Hematopoietic multipotent progenitor cell treated with erythropoietin and hydrocortisone succinate and interleukin-3 and kit ligand, for 8 days (in vitro differentiated cells): ENCODE measurements at places on chromosomes 6 and 20.

DNA sequence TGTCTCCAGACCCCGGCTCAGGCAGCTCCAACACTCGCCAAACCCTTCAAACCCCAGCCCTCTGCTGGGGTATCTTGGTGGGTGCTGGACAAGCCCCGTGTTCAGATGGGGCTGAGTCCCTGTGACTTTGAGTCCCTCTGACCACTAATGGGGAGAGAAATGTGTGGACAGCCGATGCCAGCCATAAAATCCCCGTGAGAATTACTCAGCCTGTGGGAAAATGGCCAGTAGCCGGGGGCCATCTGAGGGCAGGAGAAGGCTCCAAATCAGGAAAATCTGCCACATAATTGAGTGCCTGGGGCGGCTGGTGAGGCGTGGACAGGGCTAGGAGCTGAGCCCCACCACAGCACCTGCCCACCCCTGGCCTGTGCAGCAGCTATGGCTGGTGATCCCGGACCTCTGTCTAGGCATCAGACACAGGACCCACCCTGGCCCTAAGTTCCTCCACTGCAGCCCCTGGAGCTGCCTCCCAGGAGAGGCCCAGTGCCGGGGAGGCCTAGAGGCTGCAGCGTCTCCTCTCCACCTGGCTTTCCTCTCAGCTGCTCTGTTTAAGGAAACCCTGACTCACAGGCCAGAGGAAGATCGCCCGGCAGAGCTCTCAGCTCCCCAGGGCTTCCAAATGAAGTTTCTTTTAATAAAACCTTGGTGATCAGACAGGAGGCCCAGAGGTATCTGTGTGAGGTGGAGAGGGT lies 53.7 kb upstream of the SLCO4A1 start:
- DNase-seq, result no peak

DNA sequence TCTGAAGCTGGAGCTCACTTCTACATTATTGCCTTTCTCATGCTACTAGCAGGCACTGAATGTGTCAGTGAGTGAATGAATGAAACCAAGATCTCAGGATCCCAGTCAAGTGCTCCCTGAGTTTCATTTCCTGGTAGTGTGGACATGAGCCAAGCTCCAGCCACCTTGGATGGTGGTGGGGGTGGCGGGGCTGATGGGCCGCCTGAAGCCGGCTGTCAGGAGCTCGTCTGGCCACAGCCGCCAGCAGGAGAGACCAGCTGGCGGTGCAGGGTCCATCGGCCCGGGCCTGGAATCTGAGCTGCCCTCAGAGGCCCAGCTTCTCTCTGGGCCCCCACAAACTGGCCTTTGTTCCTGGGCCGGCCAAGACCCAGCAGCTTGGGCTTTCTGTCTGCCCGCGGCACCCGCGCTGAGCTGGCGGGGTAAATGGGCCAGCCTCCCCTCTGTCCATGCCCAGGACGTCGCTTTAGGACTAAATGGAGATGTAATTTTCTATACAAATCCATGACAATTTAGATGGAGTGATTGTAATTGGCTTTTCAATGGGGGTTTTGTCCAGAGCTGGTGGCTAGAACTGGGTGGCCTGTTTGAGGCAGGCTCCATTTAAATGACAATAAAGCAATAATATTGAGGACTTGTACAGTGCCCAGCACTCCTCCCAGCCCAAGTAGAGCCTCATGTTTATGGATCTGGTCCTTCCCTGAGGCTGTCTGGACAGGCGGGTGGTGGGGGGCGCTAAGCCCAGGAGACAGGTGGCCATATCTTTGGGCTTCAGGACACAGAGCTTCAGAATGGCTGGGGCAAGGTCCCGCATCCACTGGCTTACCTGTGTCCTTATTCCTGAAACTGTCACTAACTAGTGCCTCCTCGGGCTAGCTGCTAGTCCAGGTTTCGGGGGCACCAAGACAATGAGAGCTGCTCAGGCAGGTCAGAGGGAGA lies 43.5 kb downstream of the NOL4L start:
- DNase-seq, result no peak

- DNase-seq, result no peak
These were observed 43.4 kb downstream of the FAM135A start for GRCh38 chr6:70456735-70457134.

DNA sequence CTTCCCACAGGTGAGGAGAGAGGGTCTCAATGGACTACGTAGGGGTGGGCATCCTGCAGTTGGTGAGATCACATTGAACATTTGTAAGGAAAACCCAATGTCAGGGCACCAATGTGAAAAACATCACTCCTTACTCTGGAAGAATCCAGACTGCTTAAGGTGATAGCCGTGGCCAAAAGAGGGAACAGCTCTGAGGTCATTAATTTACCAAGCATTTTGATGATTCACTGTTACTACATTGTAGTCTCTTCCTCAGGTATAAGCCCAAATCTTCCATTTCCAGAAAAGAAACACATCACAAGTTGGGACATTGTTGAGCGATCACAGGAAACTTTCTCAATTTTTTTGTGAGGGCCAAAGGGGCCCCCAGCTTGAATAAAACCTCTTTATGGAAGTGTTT lies 61.1 kb upstream of the SPTLC3 start:
- DNase-seq, result no peak

DNA sequence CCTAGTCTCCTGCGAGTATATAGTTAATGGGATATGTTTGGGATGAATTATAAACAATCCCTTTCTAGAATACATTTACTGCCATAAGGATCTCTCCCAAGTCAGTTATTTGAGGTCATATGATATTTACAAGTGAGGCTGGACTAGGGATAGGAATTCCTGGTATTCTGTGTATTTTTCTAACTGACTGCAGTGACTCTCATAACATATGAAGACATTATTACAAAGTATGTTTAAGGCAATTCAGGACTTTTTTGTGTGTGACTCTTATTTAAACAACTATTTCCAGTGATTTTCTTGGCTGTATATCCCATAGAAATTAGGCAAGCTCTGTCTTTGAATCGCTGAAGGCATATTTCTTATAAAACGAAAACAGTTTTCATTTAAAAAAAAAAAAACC lies 18.4 kb upstream of the TNFAIP3 start:
- DNase-seq, result no peak

GRCh38 chr6:63395381-63395780 lies 75.6 kb upstream of the LGSN start:
- no peak for DNase-seq

DNA sequence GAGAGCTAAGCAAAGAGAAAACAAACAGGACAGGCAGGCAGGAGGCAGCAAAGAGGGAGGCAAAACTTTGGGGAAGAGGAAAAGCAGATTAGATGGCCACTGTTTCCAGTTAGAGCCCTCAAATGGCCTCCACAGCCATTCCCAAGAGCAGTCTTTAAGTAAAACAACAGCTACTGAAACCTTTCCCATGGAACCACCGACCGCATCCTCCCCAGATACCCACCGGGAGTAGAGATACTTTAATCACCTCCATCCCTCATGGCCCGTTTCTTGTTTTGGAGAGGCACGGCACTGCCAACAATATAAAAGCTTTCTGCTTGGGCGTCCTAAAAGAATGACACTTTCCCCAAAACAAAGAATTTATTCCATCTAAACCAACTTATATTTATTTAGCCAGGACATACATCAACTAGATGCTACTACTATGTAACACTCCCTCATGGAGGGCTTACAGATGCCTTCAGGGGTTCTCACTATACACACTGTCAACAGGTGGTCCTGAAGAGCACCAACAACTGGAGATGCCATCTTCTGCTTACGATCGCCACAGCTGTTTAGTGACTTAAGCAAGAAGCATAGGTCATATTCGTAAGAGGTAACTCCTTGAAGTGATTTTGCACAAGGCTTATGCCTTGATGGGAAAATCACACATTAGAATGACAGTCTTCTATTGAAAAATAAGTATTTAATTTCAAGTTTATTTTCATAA lies 43.4 kb downstream of the CNKSR3 start:
- DNase-seq, result no peak

- no peak for DNase-seq
These were observed 3.4 kb downstream of the SCUBE3 start for GRCh38 chr6:35216851-35217811.

- no peak for DNase-seq
These were observed 491.4 kb upstream of the SOX4 start for GRCh38 chr6:21102201-21102600.

DNA sequence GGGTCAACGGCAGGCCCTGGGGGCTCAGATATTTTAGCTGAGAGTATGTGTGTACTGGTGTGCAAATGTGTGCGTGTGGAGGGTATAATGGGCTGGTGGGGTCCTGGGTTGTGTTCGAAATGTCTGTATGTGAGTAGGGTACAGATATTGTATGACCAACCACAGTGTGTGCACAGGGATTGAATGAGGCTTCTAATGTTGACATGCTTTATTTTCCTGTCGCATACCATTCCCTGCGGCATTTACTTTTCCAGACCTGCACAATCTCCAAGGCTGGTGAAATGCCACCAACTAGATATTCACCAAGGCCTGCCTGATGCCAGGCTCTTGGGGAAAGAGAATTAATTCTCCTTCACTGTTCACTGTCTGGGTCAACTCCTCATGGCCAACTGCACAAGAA lies 441.4 kb upstream of the SULF2 start:
- no peak for DNase-seq

DNA sequence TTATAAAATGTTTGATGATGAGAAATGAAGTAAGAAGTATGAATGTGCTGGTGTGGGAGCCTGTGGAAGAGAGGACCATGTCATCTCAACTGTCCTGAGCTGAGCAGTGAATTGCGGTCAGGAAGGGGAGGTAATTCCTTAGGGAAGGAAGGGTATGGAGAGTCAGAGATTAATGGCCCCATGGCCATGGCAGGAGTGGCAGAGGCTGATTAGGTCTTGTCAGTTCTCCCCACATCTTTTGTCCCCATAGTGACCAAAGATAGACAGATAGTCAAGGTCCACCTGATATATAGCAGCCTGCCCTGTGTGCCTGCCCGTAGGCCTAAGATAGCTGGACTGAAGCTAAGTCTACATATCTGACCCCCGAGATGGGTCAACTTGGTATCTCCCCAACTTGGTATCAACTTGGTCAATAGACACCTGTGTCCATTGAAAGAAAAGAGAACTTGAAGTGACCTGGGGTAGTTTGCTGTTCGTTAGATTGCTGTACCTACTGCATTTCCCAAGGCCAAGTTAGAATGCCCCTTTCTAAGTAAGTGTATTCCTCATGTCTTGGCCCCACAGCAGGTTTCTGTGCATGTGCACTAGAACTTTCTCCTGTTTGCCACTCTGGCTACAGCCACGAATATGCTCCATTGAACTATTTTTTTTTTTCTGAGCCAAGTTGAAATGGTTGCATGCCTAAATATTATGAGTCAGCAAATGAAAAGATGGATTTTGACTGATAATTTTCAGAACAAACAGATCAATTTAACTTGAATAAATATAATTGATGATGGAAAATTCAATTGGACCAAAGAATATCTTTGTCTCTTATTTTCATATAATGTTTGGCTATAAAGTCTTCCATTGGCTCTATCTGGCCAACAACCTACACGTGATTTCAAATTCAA lies 143.4 kb downstream of the ISM1 start:
- DNase-seq, result no peak

DNA sequence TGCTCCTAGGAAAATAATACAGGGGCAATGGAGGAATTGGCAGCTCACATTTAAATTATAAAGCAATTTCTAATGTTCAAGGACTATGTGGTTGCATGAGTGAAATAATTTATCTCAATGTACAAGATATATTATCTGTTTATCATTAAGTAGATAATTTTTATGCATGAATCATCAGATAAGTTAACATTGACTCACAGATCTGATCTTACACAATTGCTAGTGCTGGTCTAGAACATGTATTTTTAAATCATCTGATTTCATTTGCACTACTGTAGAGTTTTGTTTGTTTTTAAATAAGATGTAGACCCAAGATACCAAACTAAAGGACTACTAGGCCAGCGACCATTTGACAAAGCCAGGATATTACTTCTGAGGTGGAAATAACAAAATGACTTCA lies 199.2 kb downstream of the BMP2 start:
- DNase-seq, result no peak

DNA sequence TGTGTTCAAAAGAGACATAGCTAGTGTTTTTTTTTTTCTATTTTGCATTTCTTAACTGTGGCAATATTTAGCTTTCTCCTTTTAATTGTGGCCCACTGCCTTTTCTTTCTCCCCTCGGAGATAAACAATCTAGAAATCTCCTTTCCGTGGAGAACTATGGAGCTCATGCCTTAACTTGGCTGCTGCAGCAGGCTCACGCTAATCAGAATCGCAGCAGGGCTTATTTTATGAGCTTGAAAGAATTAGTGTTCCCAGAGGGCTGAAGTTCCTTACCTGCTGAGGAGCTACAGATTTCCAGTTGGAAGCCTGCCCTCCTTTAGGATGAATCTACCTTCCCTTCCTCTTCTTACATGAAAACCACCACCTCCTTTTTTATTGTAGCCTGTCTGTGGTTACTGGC lies 35.6 kb downstream of the CTNNBL1 start:
- DNase-seq, result no peak

DNA sequence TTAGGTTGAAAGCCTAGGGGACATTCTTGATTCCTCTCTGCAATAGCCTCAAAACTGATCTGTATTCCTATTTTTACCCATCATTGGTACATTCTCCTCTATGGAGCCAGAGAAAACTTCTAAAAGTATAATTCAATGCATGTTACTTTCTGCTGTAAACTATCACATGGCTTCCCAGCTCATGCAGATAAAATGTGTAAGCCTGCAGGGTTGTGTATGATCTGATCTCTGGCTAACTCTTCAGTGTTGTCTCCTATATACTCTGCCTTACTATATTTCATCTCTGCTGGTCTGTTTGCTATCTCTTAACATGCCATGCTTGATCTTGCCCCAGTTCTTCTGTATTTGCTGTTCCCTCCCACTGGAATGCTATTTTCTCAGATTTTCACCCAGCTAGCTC lies 323.3 kb upstream of the RSPO3 start:
- no peak for DNase-seq

DNA sequence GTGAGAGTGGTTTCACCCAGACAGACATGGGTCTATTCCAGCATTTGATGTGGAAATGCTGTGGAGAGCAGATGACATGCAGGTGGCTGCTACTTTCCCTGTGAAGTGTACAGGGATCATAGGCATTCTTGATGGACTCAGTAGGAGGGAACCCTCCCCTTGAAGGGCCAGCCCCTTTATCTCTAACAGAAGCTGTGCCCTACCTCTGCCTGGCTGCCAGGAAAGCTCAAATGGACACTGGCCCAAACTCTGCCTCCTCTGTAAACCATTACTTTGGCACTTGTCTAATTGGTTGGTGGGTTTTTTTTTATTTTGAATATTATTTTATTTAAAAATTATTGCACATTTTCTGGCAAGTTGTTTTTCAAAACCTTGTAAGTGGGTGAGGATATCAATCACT lies 106.7 kb upstream of the GGTLC1 start:
- DNase-seq, result no peak

DNA sequence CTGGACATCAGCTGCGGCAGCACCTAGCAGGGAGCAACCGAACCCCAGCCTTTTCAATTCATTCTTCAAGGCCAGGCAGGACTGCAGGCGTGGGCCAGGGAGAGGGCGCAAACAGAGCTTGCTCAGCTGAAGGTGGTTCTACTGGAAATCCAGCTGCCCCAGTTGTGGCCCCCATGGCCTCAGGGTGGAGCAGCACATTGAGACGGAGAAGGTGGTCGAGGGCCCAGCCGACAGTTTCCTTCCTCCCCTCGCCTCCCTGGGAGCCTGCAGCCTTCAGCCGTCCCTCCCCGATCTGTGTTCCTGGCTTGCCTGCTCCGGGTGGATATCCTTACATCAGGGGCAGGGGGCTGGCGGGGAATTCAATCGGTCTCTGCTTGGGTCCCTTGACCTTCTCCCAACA lies 217.8 kb downstream of the ANKRD60 start:
- no peak for DNase-seq

GRCh38 chr6:153045271-153045670 lies 42.8 kb upstream of the MTRF1L start:
- no peak for DNase-seq

GRCh38 chr20:47336129-47336754 lies 20.3 kb downstream of the ZMYND8 start:
- DNase-seq, result no peak
